Lower lobe of right lung (tissue), 2 donors: ENCODE measurements at places on chromosomes 1 and 21. TPM values are rescaled to one million over a fixed set of nuclear protein-coding genes. Genes with fewer than 3 reads are reported as not detected.
A peak's percentile ranks its signal among the peaks of the same experiment; 100 is the strongest.

- H3K36me3 ChIP-seq: no peaks in the 10 kb centered on the region
- DNase-seq: no peak
- H3K27ac ChIP-seq: no peak overlapping the region
- no peaks in the 10 kb centered on the region for H3K27me3 ChIP-seq
Observed at GRCh38 chr1:201419746-201420607, 1.6 kb downstream of the TNNI1 start.

The SPRR2G gene
- not detected for total RNA-seq

- H3K36me3 ChIP-seq: no peaks in the 10 kb centered on the region
- no peaks in the 10 kb centered on the region for H3K27me3 ChIP-seq
- no peak overlapping the region for H3K4me3 ChIP-seq
Observed at GRCh38 chr1:214537219-214537618, 14.2 kb downstream of the PTPN14 start.

- no peak for DNase-seq
- no peaks in the 10 kb centered on the region for H3K4me1 ChIP-seq
- H3K36me3 ChIP-seq: no peaks in the 10 kb centered on the region
- H3K4me3 ChIP-seq: no peak overlapping the region
Observed at GRCh38 chr21:21151231-21151630, 153.0 kb downstream of the NCAM2 start.

DNA sequence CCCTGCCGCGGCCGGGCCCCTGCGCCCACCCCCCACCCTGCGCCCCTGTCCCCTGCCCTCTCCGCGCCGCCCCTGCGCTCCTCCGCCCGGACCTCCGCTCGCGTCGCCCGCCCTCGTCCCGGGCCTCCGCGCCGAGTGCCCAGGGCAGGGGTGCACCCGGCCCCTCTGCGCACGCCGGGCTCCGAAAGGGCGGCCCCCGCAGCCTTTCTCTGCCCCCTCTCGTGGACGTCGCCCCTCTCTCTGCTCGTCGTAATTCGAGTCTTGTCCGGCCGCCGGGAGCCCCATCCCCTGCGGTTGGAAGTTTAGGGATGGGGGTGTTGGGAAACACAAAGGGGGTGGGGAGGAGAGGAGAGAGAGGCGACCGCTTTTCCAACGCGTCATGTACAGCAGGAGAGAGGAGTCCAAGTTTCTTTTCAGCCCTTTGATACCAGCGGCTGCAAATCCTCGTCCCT lies 407 bp downstream of the GALNT2 start:
- peak overlapping the region; percentile 84 for H3K27ac ChIP-seq
- no peaks in the 10 kb centered on the region for H3K36me3 ChIP-seq
- H3K27me3 ChIP-seq: no peaks in the 10 kb centered on the region
- H3K4me3 ChIP-seq: peak overlapping the region; percentile 78

DNA sequence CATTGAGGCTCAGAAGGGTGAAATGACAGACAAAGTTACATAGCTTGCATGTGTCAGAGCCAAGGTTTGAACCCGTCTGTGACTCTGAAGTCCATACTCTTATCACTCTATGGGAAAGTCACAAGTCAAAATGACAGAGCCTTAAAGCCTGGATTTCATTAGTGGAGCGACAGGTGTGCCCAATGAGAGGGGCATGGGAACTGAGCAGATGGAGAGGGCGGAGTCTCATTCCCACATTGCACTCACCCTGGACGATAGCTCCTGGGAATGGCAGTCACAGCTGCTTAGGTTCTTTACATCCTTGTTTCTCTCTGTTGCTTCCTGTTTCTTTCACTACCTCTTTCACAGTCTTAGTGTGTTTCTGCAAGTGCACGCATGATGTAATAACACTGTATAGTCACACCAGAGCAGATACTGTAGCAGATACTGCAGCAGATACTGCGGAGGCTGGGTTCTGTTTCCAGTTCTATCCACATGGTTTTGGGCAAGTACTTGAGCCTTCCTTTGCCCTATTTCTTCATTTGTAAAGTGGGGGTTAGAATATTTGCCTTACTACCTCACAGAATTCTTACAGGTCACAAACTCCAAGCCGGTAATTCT lies 127.2 kb downstream of the ZSCAN20 start:
- no peak overlapping the region for H3K4me3 ChIP-seq
- no peaks in the 10 kb centered on the region for H3K27me3 ChIP-seq
- no peaks in the 10 kb centered on the region for H3K36me3 ChIP-seq
- H3K4me1 ChIP-seq: no peaks in the 10 kb centered on the region
- H3K27ac ChIP-seq: no peak overlapping the region
- no peak for DNase-seq

- no peak overlapping the region for H3K27ac ChIP-seq
- no peaks in the 10 kb centered on the region for H3K4me1 ChIP-seq
- no peaks in the 10 kb centered on the region for H3K36me3 ChIP-seq
- DNase-seq: no peak
Observed at GRCh38 chr21:43188592-43189210, 19.9 kb downstream of the CRYAA start.

The FGR gene
- total RNA-seq: 193 TPM

GRCh38 chr1:165411396-165411795 lies 33.5 kb downstream of the RXRG start:
- no peak overlapping the region for H3K27ac ChIP-seq
- no peaks in the 10 kb centered on the region for H3K36me3 ChIP-seq
- H3K27me3 ChIP-seq: no peaks in the 10 kb centered on the region
- no peak for DNase-seq

DNA sequence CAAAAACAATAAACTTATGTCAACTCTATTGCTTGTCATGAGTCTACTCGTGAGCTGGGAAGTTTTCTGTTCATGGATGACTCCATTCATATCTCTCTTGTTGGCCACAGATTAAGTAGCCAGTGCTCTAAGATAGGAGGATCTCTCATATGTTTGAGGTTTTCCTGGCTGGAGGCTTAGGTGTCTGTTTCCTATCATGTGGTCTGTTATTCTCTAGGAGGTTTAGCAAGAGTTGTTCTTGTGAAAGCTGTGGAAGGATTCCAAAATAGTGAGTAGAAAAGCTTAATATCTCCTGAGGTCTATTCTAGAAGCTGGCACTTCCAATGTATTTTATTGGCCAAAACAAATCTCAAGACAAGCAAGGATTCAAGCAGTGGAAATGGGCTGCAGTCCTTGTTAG lies 5.8 kb upstream of the KRTAP20-2 start:
- no peaks in the 10 kb centered on the region for H3K27me3 ChIP-seq
- no peaks in the 10 kb centered on the region for H3K4me1 ChIP-seq

GRCh38 chr1:64955097-64956009 lies 11.0 kb downstream of the JAK1 start:
- peaks cover 84% of the 10 kb centered on the region for H3K4me1 ChIP-seq
- H3K36me3 ChIP-seq: no peaks in the 10 kb centered on the region
- H3K27me3 ChIP-seq: no peaks in the 10 kb centered on the region

- H3K27ac ChIP-seq: peak within 1 kb of the TSS; percentile 96
- no peaks in the 10 kb centered on the region for H3K36me3 ChIP-seq
- peaks cover 30% of the 10 kb centered on the region for H3K4me1 ChIP-seq
- DNase-seq: peak; percentile 90
- no peaks in the 10 kb centered on the region for H3K27me3 ChIP-seq
Observed at GRCh38 chr1:47333578-47333921, at the start of gene CMPK1. TSS of gene CMPK1 (plus strand) at chr1:47333790. CDS start at chr1:47333946, 156 bp downstream.

- no peak overlapping the region for H3K27ac ChIP-seq
- no peak overlapping the region for H3K4me3 ChIP-seq
- H3K27me3 ChIP-seq: no peaks in the 10 kb centered on the region
- no peaks in the 10 kb centered on the region for H3K36me3 ChIP-seq
Observed at GRCh38 chr1:198056255-198056654, 100.5 kb upstream of the NEK7 start.

DNA sequence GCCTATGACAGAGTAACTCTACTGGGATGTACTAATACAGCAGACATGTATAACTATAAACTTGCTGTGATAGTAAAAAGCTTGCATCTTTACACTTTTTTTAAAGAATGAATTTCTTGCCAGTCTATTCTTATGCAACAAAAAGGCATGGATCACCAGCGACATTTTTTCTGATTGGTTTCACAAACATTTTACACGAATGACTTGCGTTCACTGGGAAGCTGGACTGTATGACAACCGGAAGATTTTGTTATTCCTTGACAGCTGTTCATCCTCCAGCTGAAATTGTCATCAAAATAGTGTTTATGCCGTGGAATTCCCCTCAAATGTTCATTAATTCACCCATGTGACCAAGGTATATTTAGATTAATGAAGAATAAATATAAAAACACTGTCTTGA lies 131.0 kb downstream of the XPR1 start:
- H3K4me1 ChIP-seq: peaks cover 16% of the 10 kb centered on the region
- no peak for DNase-seq
- H3K27me3 ChIP-seq: no peaks in the 10 kb centered on the region
- H3K27ac ChIP-seq: no peak overlapping the region

The NUF2 gene
- 0.92 TPM for total RNA-seq

DNA sequence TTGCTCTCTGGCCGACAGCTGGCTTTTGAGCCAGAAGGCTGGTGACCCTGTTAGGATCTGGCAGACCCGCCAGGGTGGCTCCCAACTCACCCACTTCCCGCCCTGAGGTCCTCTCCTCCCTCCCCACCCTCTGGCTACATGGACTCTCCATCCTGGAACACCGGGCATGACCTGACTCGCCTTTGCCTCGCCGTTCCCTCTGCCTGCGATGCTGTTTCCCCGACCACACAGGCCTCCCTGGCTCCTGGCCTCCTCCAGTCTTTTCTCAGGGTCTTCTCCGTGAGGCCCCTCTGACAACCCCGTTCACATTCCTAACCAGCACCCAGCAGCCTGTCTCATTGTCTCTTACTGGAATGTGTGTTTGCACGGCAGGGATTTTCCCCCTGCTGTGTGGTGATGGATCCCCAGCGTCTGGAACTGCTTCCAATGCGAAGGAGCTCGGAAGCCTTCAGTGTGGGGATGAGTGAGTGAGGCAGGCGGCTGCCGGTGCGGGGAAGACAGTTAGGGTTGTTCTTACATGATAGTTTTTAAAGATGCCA lies 46.0 kb upstream of the POFUT2 start:
- H3K4me3 ChIP-seq: no peak overlapping the region
- H3K4me1 ChIP-seq: peaks cover 16% of the 10 kb centered on the region
- no peaks in the 10 kb centered on the region for H3K36me3 ChIP-seq
- peak; percentile 15 for DNase-seq
- H3K27ac ChIP-seq: no peak overlapping the region

GRCh38 chr1:113745425-113745824 lies 13.9 kb downstream of the PHTF1 start:
- no peak overlapping the region for H3K4me3 ChIP-seq
- peaks cover 29% of the 10 kb centered on the region for H3K36me3 ChIP-seq
- no peaks in the 10 kb centered on the region for H3K27me3 ChIP-seq

The TRIM45 gene
- 2.1 TPM for total RNA-seq

- no peaks in the 10 kb centered on the region for H3K4me1 ChIP-seq
- no peak overlapping the region for H3K4me3 ChIP-seq
- no peaks in the 10 kb centered on the region for H3K36me3 ChIP-seq
- no peak for DNase-seq
- H3K27ac ChIP-seq: no peak overlapping the region
- H3K27me3 ChIP-seq: no peaks in the 10 kb centered on the region
Observed at GRCh38 chr1:39826583-39826982, 37.9 kb upstream of the BMP8B start.

The TMEM222 gene
- 30.2 TPM for total RNA-seq

- H3K36me3 ChIP-seq: no peaks in the 10 kb centered on the region
- no peaks in the 10 kb centered on the region for H3K27me3 ChIP-seq
- H3K4me1 ChIP-seq: no peaks in the 10 kb centered on the region
- H3K4me3 ChIP-seq: no peak overlapping the region
- H3K27ac ChIP-seq: no peak overlapping the region
- DNase-seq: no peak
Observed at GRCh38 chr1:154774175-154774855, 95.8 kb downstream of the KCNN3 start.

The PLA2G5 gene
- total RNA-seq: 7.4 TPM

The KDF1 gene
- 8.1 TPM for total RNA-seq

The OPRD1 gene
- total RNA-seq: not detected

GRCh38 chr1:22143065-22144033 lies at the start of gene WNT4:
TSS of gene WNT4 (minus strand) at chr1:22143097. CDS start at chr1:22142922, 175 bp downstream.
- peaks cover 46% of the 10 kb centered on the region for H3K27me3 ChIP-seq
- peaks cover 18% of the 10 kb centered on the region for H3K4me1 ChIP-seq
- peak; percentile 64 for DNase-seq

The VANGL1 gene
- total RNA-seq: 10.9 TPM

DNA sequence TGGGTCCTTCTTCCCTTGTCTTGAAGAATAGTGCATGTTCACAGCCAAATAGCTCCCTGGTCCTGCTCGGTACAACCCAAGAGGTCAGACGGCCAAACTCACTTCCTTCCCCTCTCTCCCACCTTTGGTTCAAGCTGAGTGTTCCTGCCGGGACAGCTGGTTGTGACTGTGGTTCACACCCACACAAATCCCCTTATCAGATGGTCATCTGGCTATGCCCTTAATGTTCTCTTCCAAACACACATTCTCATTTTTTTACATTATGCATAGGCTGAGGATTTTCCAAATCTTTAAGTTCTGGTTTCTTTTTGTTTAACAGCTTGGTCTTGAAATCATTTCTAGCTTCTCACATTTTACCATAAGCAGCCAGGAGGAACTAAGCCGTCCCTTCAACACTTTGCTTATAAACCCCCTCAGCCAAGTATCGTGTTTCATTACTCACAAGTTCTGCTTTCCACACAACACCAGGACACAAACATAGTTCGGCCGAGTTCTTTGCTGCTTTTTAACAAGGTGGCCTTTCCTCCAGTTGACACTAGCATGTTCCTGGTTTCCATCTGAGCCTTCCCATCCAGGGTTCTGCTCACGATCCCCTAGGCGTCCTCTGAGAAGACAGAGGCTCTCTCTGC lies 19.7 kb upstream of the TSPEAR start:
- H3K27me3 ChIP-seq: peaks cover 22% of the 10 kb centered on the region
- no peak for DNase-seq
- H3K27ac ChIP-seq: no peak overlapping the region
- H3K4me3 ChIP-seq: no peak overlapping the region
- no peaks in the 10 kb centered on the region for H3K36me3 ChIP-seq
- no peaks in the 10 kb centered on the region for H3K4me1 ChIP-seq

The GPATCH2 gene
- 12.4 TPM for total RNA-seq

GRCh38 chr1:157831968-157832626 lies 9.5 kb downstream of the CD5L start:
- H3K27me3 ChIP-seq: no peaks in the 10 kb centered on the region
- H3K4me1 ChIP-seq: no peaks in the 10 kb centered on the region
- DNase-seq: no peak
- no peaks in the 10 kb centered on the region for H3K36me3 ChIP-seq
- no peak overlapping the region for H3K4me3 ChIP-seq

DNA sequence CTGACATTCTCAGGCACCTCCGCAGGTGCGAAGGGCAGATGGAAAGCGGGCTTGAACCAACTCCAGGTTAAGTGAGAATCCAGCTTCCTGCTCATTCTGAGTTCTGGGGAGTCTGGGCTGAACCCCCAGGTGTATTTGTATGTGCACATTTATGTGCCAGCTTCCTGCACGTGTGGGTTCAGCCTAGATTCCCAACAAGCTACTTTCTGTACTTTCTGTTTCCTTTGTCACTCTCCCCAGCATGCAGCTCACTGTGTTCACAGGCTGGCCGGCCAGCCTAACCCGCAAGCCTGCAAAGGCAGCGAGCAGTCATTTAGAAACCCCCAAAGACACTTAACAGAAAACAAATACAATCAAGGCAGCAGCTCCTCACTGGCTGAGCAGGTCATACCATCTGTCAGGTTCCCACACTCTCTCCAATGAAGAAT lies 1.3 kb upstream of the IL19 start:
- no peak overlapping the region for H3K4me3 ChIP-seq
- peaks cover 53% of the 10 kb centered on the region for H3K4me1 ChIP-seq
- DNase-seq: no peak
